Epithelial cell of alveolus of lung (primary cell): ENCODE measurements at places on chromosomes 2 and 18. TPM values are rescaled to one million over a fixed set of nuclear protein-coding genes. Genes with fewer than 3 reads are reported as not detected.

SCN2A gene
- total RNA-seq: 0.08 and 0.26 TPM in 2 replicates

RAMP1 gene
- total RNA-seq: 21.7 and 43.8 TPM in 2 replicates

XRCC5 gene
- total RNA-seq: 195 and 228 TPM in 2 replicates

SERPINB10 gene
- total RNA-seq: not detected in 2 replicates

TMEM17 gene
- total RNA-seq: 1.3 TPM in 2 replicates

LOXL3 gene
- total RNA-seq: 18.6 and 25.8 TPM in 2 replicates
